ENCODE measurements at places on chromosomes 6 and 20.
A peak's percentile ranks its signal among the peaks of the same experiment; 100 is the strongest.

DNA sequence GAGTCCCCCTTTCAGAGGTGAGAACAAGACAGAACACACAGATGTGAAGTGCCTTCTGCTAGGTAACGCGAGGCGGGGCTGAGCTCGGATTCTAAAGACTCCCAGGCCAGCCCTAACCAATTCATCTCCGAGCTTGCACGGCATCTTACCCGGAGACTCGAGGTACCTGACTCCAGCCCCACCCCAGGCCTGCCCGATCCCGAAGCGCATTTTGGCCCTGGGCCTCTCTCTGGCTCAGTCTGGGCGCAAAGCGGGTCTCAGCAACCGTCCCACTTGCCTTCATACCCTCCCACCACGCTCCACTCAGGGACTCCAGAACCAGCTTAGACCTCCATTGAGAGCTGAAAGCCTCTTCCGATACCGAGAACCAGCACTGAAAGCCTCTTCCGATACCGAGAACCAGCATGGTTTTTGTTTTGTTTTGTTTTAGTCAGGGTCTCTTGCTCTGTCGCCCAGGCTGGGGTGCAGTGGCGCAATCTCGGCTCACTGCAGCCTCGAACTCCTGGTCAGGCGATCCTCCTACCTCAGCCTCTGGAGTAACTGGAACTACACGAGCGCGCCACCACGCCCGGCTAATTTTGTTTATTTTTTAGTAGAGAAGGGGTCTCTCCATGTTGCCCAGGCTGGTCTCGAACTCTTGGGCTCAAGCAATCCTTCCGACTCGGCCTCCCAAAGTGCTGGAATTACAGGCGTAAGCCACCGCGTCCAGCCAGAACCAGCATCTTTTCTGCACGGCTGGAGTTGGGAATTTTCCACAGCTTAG, 557 bp upstream of the DYNLRB1 start:
- DNase-seq = peak; percentile 60

- no peak for DNase-seq
Measured at GRCh38 chr6:47209632-47210031, 100.1 kb downstream of the TNFRSF21 start.

DNA sequence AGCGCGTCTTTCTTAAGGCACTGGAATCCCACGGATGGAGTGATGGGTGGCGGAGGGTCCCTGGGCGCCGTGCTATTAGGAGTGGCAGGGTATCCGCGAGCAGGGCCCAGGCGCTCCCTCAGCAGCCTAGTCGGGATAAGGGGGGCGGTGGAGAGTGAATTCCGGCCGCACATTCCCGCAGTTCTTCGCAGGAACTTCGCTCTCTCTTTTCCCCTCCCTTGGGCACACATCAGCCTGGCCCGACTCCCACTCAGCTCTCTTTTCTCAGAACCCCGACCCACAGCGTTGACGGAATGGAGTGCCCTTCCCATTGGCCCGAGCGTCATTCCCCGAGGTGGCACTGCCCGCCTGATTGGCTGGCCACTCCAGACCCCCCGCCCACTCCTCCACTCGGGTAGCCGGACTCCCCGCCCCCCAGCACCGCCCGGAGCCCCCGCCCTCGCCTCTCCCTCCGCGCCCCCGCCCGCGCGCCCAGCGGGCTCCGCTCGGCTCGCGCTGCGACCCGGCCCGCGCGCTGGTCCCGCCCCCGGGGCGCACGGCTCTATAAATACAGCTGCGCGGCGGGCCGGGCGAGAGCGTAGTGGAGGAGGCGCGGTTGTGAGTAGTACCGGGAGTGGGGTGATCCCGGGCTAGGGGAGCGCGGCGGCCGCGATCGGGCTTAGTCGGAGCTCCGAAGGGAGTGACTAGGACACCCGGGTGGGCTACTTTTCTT, at the start of gene ID4:
Gene ID4 (plus strand): TSS at position 572 of the 712 bp plus-strand sequence. CDS start 385 bp downstream, outside the sequence.
- DNase-seq = no peak

DNA sequence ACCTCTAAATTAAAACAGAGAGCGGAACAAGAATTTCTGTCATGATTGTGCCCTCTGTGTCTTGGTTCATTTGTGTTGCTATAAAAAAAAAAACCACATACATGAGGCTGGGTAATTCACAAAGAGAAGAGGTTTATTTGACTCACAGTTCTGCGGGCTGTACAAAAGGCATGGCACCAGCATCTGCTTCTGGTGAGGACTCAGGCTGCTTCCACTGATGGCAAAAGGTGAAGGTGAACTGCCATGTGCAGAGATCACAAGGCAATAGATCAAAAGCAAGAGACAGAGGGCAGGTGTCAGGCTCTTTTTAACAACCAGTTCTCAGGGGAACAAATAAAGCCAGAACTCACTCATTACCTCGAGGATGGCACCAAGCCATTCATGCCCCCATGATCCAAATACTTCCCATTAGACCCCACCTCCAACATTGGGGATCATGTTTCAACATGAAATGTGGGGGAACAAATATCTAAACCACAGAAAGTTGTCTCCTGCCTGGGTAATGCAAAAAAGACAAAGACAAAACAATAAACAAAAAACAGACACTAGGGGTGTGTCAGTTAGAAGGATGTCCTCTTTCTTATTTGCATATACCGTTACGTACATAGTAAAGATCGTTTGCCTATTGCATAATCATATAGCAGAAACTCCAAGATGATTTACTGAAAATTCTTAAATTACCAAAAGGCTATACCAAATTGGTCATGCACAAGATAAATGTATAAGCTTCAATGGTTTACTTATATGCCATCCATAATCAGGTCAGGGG, 17.0 kb downstream of the SERPINB9 start:
- no peak for DNase-seq

DNA sequence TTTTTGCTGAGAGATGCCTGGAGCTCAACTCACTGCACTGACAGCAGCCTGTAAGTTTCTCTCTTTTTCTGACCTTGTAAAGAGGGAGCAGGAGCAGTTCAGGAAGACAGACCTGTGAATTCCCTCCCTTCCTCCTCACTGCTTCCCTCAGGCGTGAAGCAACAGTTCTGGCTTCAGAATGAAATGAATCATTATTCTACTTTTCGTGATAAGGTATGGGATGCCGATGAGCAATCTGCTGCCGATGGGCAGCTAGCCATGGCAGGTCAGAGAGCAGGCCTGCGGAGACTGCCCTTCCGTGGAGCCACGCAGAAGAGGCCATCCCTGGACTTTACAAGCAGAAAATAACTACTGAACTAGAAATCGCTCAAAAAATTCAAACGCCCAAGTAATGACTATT, 426.5 kb upstream of the RNF217 start:
- no peak for DNase-seq
